ENCODE measurements at places on chromosomes 13 and 19. TPM values are rescaled to one million over a fixed set of nuclear protein-coding genes. Genes with fewer than 3 reads are reported as not detected.

RGL3 gene
- 126 TPM for total RNA-seq

ZNF726 gene
- total RNA-seq, result 6.4 TPM

TTC9B gene
- not detected for total RNA-seq

METTL21C gene
- not detected for total RNA-seq

ZNF432 gene
- 19.5 TPM for total RNA-seq

MCEMP1 gene
- total RNA-seq, result 0.38 TPM

CEBPA gene
- 7.1 TPM for total RNA-seq

SERTM1 gene
- not detected for total RNA-seq

KL gene
- 12.5 TPM for total RNA-seq

HIPK4 gene
- 0.09 TPM for total RNA-seq

FBXO17 gene
- total RNA-seq, result 32.3 TPM

SRRM5 gene
- 0.28 TPM for total RNA-seq

EPS8L1 gene
- total RNA-seq, result 95.0 TPM

LYPD5 gene
- total RNA-seq, result 4.2 TPM

CLEC4G gene
- total RNA-seq, result 0.72 TPM

BRSK1 gene
- 6.5 TPM for total RNA-seq

ARHGAP45 gene
- total RNA-seq, result 50.0 TPM

FPR3 gene
- 8.5 TPM for total RNA-seq

KIR2DL4 gene
- 0.25 TPM for total RNA-seq

FSD1 gene
- total RNA-seq, result 0.85 TPM

NCCRP1 gene
- total RNA-seq, result 0.60 TPM

FPR1 gene
- total RNA-seq, result 16.6 TPM

SHISA7 gene
- total RNA-seq, result not detected

ZNF419 gene
- 15.4 TPM for total RNA-seq

DNAAF3 gene
- 11.4 TPM for total RNA-seq

NLRP11 gene
- total RNA-seq, result 0.35 TPM

CD22 gene
- 15.4 TPM for total RNA-seq

GPR12 gene
- total RNA-seq, result not detected

ZNF681 gene
- total RNA-seq, result 3.1 TPM

NCR1 gene
- total RNA-seq, result 0.91 TPM

ZNF90 gene
- 4.7 TPM for total RNA-seq

IGFL2 gene
- total RNA-seq, result not detected

TMEM86B gene
- total RNA-seq, result 3.3 TPM

DCLK1 gene
- total RNA-seq, result 8.3 TPM

CBY2 gene
- total RNA-seq, result 0.22 TPM

COX6B2 gene
- total RNA-seq, result 3.8 TPM

IGFL4 gene
- not detected for total RNA-seq

JOSD2 gene
- 31.7 TPM for total RNA-seq

ZNF440 gene
- 21.0 TPM for total RNA-seq

ZNF724 gene
- 3.1 TPM for total RNA-seq

MYO1F gene
- 35.8 TPM for total RNA-seq

C2CD4C gene
- total RNA-seq, result 1.9 TPM

EHD2 gene
- total RNA-seq, result 105 TPM

ACP7 gene
- total RNA-seq, result not detected

CGB5 gene
- total RNA-seq, result not detected

ACER1 gene
- not detected for total RNA-seq

RNF225 gene
- 0.25 TPM for total RNA-seq

ZNF524 gene
- total RNA-seq, result 22.9 TPM

ELL gene
- total RNA-seq, result 25.2 TPM

CATSPERD gene
- not detected for total RNA-seq
